ENCODE measurements at places on chromosomes 7 and 10.

- DNase-seq, result no peak
Measured at GRCh38 chr7:155851892-155852291, 39.6 kb upstream of the SHH start.

GRCh38 chr10:65413001-65413400 lies 1512.8 kb upstream of the LRRTM3 start:
- no peak for DNase-seq

DNA sequence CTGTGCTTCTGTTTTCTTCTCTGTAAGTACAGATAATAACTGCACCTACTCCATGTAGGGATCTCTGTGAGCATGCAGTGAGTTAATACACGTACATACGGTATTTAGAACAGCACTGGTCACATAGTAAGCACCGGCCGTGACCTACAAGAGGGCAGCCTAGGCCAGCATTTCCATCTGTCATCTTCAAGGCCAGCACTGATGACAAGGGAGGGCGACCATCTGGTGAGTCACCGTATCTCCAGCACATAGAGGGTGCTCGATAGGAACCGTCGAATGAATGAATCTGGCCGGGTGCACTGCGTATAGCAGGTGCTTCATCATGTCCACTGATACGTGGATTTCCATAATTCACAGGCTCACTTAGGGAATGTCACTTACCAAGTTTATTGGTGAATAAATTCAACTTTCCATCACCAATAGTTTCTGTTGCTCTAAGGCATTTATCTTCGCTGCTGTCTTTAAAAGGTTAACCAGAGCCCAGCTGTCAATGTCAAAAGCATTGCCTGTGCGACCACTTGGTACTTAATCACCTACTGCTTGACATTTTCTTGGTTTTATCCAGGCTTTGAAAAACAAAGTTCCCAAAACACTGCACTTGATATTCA lies 8.3 kb downstream of the NOD1 start:
- DNase-seq, result no peak

GRCh38 chr7:48041653-48041970 lies 6.3 kb downstream of the C7orf57 start:
- no peak for DNase-seq

DNA sequence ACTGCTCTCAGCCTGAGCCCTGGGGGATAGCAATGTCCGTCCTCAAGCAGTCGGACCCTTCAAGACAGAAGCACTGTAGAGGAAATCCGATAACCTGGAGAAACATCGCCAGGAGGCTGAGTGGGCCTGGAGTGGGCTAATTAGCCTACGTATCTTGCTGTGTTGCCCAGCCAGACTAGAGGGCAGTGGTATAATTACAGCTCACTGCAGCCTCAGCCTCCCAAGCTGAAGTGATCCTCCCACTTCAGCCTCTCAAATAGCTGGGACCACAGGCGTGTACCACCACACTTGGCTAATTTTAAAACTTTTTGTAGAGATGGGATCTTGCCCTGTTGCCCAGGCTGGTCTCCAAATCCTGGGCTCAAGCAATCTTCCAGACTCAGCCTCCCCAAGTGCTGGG lies 21.7 kb downstream of the LYZL2 start:
- no peak for DNase-seq

GRCh38 chr7:4202954-4203353 lies 479.1 kb upstream of the FOXK1 start:
- DNase-seq, result no peak

DNA sequence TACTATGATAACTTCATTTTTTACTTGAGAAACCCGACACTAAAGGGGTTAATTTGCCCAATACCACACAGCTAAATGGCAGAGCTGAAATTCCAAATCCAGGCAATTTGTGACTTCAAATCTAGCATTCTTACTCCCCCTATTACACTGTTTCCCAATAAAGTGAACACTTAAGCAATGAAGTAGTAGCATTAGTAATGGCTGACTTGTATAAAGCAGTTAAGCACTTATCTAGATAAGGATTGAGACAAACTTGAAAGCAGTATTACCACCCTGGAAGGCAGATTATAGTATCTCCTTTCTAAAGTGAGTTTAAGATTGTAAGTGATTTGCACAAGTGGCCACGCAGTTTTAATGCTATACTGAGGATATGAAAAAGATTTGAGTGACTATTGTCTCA lies 39.3 kb downstream of the WASL start:
- no peak for DNase-seq

DNA sequence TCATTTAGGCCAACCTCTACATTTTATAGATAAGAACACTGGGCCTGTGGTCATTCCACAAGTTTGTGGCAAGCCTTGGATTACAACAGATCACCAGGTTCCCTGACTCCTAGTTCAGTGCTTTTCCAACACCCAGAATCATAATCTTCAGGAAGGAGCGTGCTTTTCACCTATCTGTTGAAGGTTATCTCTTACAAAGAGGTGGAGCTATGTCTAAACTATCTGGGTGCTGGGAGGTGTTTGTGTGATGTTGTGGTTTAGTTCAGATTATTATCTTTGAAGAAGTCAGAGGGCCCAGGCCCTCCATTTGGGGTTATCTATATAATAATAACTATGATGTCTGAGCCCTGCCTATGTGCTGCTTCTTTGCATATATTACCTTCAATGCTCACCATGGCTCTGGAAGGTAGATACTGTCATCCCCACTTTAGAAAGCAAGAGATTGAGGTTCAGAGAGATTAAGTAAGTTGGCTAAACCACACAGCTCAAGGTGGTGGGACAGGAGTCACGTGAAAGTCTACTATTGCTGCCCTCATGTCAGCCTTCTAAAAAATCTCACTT lies 24.0 kb downstream of the IL2RA start:
- no peak for DNase-seq

- DNase-seq, result no peak
Measured at GRCh38 chr7:21771266-21771665, 174.4 kb downstream of the CDCA7L start.

DNA sequence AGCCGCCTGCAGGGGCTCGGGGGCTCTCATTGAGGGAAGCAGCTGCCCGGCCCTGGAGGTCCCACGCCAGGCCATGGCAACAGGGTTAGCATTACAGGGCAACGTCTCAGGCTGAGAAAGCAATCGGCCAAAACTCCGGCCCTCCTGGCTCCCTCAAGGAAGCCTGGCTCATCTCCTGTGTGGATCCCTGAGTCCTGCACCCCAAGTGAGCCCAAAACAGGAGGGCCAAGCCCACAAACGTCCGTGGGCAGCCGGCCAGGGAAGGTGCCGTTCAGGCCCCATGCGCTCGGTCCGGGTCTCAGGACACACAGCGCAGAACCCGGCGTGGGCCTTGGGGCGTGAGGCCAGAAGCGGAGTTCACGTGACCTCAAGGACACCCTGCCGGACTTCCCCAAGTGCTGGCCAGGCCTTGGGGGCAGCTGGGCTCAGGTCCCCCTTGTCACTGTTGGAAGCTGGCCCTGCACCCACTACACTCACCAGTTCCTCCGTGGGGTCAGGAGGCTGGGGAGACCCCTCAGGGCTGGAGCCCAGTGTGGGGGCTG lies 8.0 kb upstream of the PWWP2B start:
- DNase-seq, result no peak

GRCh38 chr7:99730238-99730810 lies 4.7 kb downstream of the CYP3A7 start:
- DNase-seq, result no peak

DNA sequence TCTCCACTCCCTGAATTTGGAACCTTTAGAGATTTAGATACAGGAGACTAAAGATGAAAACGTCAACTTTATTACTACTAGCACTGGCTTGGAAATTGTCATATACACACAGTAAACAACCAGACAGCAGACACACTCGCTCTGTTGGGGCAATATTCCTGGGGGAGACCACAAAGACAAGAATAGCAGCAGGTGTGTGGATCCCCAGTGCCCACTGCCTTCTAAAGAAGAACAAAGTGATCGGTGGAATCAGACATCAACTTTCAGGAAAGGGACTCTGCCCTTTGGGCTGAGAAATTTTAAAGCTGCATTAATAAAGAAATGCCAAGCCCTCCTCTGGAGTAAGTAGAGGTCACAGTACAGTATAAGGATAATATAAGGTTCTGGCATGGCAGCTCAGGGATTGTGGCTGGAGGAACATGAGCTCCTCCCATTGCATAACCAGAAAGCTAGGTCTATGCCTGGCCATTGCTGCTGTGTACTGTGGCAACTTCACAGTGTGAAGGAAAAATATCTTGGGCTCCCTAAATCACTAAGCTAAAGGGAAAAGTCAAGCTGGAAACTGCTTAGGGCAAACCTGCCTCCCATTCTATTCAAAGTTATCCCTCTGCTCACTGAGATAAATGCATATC lies 57.1 kb upstream of the ANKRD1 start:
- DNase-seq, result no peak

GRCh38 chr10:17814973-17815372 lies 5.8 kb downstream of the MRC1 start:
- DNase-seq, result no peak

GRCh38 chr10:112957640-112958092 lies 7.6 kb downstream of the TCF7L2 start:
- DNase-seq, result no peak

DNA sequence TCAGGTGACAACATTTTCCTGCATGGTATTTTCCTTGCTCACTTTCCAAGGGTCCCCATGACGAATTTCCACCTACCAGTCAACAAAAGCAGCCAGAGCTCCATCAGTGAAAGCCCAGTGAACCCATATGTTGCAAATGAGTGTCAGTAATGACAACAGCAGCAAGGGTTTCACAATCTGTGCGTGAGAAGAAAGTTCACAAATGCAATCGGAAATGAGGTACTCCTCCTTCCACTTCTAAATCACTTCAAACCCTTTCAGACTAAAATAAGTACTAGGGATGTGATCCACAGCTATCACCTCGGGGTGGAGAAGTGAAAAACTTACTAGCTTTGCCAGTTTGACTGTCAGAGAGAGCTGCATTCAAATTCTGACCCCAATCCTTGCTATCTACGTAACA lies 55.6 kb upstream of the BET1 start:
- no peak for DNase-seq

- DNase-seq, result no peak
Measured at GRCh38 chr10:89327803-89328441, at the start of gene IFIT3. TSS of gene IFIT3 (plus strand) at chr10:89327997. CDS start at chr10:89328074, 77 bp downstream.

GRCh38 chr7:104431930-104432329 lies 103.5 kb downstream of the LHFPL3 start:
- no peak for DNase-seq

DNA sequence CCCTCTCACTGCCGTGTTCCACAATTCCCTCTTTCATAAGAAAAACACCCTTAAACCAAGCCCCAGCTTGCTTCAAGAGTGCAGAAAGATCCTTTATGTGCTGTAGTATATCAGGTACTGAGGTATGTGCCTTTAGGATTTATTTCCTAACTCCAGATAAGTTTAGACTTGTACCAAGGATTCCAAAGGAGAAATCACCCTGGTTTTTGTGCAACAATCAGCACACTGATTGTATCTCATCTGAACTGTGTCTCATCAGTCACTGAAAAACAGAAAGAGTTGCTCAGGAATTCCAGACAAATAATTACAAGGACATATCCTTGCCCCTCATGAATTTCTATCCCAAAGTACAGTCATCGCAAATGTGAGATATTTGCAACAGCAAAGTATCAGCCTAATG lies 77.2 kb upstream of the PTPRZ1 start:
- DNase-seq, result no peak

DNA sequence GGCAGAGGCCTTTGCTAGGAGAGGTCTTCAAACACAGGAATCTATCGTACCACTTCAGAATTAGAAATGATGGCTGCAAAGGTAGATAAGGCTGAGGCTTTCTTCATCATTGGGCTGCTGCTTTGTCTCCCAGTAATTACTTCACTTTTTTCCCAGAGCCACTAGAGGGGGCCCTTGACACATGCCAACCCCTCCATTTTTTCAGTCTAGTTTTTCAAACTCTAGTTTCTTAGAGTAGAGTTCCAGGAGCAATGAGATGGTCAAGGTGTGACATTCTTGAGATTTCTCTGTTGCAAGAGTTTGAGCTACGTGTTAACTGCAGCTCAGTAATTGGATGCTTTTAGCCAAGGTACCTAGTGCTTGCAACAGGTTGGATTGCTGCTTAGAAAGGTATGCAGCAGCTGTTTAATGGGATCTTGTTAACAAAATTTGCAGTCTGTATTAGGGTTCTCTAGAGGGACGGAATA lies 33.8 kb upstream of the RBM20 start:
- no peak for DNase-seq

- no peak for DNase-seq
Measured at GRCh38 chr7:36228039-36228438, 75.0 kb downstream of the EEPD1 start.

GRCh38 chr7:95473276-95473985 lies 12.3 kb upstream of the ASB4 start:
- peak; percentile 66 for DNase-seq

DNA sequence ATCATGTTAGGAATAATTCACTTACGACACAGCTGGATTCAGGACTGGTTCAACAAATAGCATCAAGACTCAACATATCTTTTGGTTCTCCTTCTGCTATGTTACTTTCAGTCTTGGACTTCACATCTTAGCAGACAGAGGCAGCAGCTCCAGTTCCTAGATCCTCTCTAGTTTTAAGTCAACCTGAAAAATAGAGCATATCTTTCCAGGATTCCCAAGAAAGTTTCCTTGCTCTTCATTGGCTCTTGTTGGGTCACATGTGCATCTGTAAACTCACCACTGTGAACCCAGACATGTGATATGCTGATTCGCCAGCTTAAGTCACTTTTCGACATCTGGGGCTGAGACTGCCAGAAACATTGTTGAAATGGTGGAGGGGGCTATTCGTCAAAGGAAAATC lies 210.1 kb upstream of the KMT2E start:
- no peak for DNase-seq

GRCh38 chr10:34613491-34613890 lies 201.6 kb downstream of the PARD3 start:
- no peak for DNase-seq

GRCh38 chr10:133459454-133460207 lies 5.9 kb downstream of the SCART1 start:
- no peak for DNase-seq

- no peak for DNase-seq
Measured at GRCh38 chr7:83476511-83477050, 172.4 kb downstream of the SEMA3E start.

- DNase-seq, result peak; percentile 34
Measured at GRCh38 chr10:132175907-132176581, 10.7 kb upstream of the DPYSL4 start.

- no peak for DNase-seq
Measured at GRCh38 chr10:31099664-31100063, 68.0 kb upstream of the ZNF438 start.

DNA sequence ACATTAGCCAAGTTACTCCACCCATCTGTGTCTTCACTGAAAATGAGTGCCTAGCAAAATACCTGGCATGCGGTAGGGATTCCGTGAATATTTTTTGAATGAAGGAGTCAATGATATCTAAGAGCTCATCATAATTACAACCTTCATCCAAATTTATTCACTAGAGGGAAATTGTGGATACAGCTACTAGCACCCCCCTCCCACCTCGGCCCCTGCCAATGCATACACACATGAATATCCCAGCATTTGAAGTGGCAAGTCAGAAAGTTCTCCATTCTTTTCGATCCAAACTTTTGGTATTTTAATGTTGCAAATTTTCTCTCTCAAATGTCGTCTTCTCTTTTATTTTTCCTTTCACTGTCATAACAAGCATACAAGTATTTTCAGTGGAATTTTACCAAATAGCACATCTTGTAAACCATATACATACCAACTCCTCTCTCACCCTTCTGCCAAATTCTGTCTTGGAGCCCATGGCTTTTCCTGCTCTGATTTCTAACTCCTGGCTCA lies 164.3 kb downstream of the GRID1 start:
- no peak for DNase-seq
